OCI-M1 (cell line): ENCODE measurements at places on chromosomes 7 and 10.

- no peak for DNase-seq
Observed at GRCh38 chr10:53239873-53240272, 467.3 kb upstream of the MBL2 start.

DNA sequence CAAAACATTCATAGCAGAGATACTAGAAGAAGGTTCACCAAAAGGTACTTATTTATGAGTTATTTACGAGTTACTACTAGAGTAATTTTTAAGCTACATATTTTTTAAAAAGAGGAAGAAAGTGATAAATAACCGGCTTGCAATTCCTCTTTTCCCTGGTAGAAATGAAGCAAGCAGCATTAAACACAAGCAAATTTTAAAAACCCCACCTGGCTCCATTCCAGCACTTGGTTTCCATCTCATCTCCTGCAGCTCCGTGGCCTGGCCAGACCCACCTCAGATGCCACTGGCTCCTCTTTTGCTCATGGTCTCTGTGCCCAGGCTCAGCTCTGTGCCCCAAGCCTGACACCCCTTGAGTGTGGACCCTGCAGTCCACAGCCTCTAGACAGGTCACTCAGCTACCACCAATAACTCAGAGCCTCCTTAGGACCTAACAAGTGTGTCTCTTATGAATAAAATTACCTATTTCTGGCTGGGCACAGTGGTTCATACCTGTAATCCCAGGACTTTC is 479.5 kb downstream of the TNS3 start:
- DNase-seq = peak; percentile 13

GRCh38 chr7:140484951-140485499 is 5.7 kb upstream of the MKRN1 start:
- DNase-seq = no peak

DNA sequence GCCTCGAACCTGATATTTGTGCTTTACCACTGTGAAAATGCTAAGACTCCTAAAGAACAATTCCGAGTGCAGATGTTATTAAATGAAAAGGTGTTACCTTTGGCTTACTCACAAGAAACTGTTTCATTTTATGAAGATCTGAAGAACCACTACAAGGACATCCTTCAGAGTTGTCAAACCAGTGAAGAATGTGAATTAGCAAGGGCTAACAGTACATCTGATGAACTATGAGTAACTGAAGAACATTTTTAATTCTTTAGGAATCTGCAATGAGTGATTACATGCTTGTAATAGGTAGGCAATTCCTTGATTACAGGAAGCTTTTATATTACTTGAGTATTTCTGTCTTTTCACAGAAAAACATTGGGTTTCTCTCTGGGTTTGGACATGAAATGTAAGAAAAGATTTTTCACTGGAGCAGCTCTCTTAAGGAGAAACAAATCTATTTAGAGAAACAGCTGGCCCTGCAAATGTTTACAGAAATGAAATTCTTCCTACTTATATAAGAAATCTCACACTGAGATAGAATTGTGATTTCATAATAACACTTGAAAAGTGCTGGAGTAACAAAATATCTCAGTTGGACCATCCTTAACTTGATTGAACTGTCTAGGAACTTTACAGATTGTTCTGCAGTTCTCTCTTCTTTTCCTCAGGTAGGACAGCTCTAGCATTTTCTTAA is 47.7 kb downstream of the MINPP1 start:
- no peak for DNase-seq

GRCh38 chr10:58158806-58159205 is 108.9 kb downstream of the IPMK start:
- DNase-seq = peak; percentile 20

- no peak for DNase-seq
Observed at GRCh38 chr7:137073571-137074325, 205.3 kb downstream of the CHRM2 start.

DNA sequence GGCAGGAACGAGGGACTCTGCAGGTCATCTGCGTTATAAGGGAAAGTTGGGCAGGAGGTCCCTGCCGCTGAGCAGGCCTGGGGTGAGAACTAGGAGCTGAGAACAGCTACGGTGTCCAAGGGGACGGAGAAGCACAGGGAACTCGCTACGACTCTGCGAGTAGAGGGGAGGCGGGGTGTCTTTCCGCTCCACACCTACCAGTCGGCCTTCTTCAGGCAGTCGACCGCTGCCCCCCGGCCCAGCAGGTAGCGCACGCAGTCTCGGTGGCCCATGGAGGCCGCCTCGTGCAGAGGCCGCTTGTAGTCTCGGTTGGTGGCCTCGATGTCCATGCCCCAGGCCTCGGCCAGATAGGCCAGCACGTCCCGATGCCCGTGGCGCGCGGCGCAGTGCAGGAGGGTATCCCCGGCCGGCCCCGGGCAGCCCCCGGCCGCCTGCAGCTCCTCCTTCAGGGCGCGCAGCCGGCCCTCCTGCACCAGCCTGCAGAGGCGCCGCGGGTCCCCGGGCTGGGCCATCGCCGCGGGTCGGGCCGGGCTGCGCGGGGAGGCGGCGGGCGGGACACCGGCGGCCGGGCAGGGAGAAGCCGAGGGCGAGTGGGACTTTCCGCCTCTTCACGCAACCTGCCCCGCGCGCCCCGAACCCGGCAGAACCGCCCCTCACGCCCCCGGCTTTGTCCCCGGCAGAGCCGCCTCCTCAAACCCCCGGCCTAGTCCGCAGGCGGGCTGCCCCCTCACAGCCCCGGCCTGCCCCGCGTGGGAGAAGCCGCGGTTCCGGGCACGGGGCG is 660 bp downstream of the ANKRD16 start:
- peak; percentile 66 for DNase-seq

DNA sequence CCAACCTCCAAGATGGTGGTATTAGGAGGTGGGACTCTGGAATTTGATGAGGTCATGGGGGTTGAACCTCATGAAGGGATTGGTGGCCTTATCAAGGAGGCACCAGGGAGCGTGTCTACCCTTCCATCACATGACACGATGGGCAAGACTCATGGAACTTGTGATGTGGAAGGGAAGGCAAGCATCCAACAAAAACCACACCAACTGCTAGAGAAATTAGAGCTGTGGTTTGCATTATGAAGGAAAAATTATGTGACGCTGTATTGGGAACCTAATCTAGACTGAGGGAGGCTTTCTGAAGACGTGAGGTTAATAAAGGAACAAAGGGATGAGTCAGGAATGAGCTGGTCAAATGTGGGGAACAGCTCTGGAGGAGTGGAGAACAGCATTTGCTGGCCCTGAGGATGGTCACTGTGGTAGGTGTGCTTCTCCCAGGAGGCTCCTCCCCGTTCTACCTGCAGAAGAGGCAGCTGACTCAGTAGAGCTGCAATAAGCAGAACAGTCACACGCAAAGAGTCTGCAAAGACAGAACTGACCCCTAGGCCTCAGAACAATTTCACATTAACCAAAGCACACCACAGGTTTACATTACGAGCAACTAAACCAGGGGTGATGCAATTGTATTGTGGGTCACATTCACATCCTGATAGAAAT is 236.6 kb upstream of the GRB10 start:
- DNase-seq = no peak

GRCh38 chr10:31749301-31749700 is 179.3 kb downstream of the ARHGAP12 start:
- no peak for DNase-seq
